Right hindlimb (tissue), 1 donor: ENCODE measurements at places on chromosomes 5 and 9.

DNA sequence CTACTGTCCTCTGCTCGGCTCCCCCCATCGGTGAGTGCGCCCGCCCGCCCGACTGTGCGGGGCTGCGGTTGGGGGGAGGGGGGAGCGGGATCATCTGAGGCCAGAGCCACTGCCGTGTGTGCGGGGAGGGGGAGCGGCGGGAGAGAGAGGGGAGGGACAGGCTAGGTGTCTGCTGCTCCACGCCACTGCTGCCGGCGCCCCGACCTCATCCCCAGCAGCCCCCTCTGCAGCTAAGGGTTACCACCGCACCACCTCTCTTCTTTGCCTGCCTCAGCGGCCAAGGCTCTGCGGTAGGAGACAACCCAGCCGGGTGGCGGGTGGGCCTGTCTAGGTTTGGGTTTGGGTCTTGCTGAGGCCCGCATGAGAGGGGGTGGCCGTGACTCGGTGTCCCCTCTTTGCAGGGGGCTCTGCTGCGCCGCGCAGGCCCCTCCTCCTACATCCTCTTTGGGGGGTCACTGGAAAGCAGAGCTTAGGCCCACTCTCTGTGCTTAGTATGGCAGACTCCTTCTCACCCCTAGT is 670 bp upstream of the PURA start:
- peak; percentile 31 for DNase-seq

- no peak for DNase-seq
Measured at GRCh38 chr5:82544004-82544403, 265.9 kb upstream of the RPS23 start.

DNA sequence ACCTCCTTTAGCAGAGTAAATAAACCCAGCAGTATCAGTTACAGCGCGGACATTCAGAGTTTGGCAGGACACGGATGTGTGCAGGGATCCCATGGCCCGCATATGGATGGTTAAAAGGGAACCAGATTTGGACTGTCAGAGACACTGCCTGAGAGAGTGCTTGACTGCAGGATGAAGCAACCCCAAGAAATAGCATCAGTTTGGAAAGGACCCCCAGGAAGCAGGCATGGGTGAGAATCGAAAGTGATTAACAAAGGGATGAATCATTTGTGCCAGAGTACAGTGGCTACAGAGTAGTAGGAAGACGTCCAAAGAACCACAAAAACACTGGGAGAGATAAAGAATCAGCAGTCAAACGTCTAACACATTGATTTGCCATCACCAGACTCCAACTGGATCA is 5.5 kb downstream of the C7 start:
- DNase-seq = no peak

GRCh38 chr5:68319706-68320412 is 104.3 kb downstream of the PIK3R1 start:
- no peak for DNase-seq

DNA sequence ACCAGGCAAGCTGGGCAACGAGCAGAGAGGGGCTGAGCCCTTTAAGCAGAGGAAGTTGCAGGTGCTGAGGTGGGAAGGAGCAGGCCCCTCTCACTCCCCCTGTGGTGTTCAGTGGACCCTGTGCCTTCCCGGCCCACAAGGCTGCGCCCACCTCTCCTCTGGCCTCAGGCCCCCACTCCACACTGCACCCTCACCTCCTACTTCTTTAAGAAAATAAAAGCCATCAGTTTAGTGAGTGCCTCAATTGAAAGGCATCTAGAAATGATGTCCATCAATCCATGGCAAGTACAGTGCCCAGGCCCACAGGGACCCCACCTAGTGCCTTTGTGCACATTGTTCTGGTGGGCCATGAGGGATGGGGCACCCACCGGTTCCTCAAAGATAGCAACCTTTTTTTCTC is 158.0 kb downstream of the PAX5 start:
- DNase-seq = no peak

GRCh38 chr5:172622091-172623046 is 18.7 kb upstream of the NEURL1B start:
- DNase-seq = no peak

- DNase-seq = no peak
Measured at GRCh38 chr5:14054111-14054854, 88.9 kb upstream of the TRIO start.

DNA sequence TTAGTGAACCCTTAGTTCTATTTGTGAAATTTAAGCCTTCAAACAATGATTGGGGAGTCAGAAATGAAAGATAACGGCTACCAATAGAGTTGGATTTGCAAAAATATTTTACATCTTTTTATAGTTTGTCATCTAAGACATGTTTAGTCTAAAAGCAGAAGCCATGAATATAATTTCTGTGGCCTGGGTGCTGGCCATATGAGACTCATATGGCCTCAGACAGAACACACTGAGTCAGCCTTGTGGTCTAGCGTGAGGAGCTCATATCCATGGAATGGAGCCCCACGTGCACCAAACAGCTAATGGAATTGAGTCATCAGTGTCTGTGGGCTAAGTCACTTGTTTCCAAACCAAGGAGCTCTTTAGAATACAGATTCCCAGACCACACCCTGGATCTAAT is 240.7 kb upstream of the NREP start:
- no peak for DNase-seq

DNA sequence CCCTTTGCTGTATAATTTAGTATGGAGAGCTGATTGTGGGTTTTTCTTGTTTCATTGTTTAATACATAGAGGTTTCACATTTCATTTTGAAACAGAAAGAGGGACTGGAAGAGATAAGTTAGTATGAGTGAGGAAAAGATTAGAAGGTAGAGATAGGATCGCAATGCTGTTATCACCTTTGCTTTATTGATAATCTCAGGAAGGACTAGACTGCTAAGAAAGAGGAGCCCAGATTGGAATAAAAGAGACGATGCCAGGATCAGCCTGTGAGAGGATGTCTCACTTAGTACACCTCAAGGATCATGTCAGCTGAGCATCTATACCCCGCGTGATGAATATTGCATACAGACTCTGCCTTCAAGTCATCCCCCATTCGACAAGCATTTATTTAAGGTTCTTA is 178.0 kb upstream of the DMAC1 start:
- no peak for DNase-seq

DNA sequence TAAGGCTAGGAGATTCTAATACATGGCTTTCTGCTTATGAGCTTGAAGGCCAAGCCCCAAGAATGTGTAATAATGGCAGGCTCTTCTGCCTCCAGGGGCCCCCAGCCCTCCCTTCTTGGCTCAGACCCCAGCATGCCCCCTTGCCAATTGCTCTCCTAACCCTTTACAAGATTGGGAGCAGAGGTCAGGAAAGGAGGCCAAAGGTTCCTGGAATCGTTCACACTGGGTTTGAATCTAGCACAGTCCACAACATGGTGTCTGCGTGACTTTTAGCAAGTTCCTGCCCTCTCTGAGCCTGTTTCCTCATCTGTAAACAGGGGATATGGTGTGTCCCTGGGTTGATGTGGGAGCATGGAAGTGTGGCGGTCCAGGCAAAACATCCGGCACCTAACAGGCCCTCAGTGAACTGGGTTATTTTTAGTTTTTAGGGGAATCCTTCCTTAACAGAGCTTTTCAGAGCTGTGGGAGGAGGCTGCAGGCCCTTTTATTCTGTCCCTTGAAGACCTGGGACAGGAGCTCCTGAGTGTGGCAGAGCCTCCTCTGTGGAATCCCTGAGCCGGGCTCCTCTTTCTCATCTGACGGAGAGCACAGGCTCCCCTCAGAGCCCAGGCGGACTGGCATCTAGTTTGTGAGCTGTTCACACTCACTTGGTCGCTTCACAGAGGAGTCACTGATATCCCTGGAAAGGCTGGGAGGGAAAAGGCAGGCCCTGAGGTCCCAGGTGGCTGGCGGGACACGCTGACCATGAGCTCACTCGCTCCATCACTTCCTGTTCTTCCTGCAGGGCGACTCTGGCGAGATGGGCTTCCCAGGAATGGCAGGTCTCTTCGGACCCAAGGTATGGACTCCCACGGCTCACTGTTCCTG is 23.4 kb upstream of the ORM1 start:
- no peak for DNase-seq

- no peak for DNase-seq
Measured at GRCh38 chr9:89667726-89668125, 62.9 kb downstream of the GADD45G start.

GRCh38 chr5:122077366-122078115 is 518 bp downstream of the LOX start:
- peak; percentile 52 for DNase-seq

DNA sequence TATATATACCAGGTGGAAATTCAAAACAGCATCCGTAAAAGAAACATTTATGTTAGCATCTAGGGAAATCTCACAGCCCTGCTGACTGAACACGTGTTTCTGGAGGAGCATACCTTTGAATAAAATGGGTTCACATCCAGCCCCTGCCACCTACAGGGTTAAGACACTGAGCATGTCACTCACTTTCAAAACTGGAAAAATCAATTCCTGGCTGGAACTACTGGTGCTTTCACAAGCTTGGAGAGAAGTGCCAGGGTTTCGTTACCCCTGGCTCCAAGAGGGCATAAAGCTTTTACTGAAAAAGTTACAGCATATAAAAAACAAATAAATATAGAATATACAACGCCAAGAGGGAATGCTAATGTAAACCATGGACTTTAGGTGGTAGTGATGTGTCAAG is 48.0 kb downstream of the SERINC5 start:
- no peak for DNase-seq

GRCh38 chr5:127411381-127411780 is 106.1 kb upstream of the PRRC1 start:
- no peak for DNase-seq

- DNase-seq = no peak
Measured at GRCh38 chr5:144179226-144179625, 8.6 kb downstream of the KCTD16 start.

DNA sequence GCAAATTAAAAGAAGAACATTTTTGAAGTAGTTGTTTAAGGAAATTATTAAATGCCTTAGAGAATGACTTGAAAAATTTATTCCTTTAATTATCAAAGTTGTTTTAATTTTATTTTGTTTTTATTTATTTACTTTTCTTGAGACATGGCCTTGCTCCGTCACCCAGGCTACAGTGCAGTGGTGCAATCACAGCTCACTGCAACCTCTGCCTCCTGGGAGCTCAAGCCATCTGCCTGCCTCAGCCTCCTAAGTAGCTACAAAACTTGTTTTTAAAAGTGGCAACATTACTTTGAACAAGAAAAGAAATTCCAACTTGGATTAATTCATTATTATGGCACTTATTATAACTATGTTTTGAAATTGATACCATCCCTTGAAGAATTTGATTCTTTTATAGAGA is 29.0 kb downstream of the CDO1 start:
- no peak for DNase-seq

GRCh38 chr5:133400831-133401351 is 211.4 kb downstream of the FSTL4 start:
- no peak for DNase-seq

DNA sequence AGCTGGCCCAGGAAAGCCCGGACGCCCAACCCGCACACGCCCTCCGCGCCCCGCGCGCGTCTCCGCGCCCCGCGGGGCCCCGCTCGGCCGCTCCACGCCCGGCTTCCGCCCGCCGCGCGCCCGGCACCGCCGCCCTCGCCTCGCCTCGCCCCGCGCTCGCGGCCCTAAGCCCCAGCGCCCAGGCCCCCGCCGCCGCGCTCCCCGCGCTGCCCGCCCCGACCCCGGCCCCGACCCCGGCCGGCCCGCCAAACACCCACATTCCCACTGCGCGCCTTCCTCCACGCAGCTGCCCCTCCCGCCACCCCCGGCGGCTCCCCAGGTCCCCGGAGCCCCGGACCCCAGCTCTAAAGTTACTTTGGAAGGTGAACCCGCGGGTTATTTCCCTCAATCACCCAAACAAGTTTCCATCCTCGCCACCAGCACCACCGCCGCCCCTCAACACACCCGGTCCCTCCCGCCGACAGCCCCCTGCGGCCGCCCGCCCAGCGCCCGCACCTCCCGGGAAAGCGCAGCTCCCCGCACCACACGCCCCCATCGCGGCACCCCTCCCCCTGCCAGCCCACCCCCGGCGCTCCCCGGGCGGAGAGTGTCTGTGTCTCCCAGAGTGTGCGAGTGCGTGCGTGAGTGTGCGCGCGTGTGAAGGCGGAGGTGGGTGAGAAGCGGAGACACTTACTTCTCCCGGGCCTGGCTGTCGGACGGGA is 439 bp downstream of the SSBP2 start:
- no peak for DNase-seq

DNA sequence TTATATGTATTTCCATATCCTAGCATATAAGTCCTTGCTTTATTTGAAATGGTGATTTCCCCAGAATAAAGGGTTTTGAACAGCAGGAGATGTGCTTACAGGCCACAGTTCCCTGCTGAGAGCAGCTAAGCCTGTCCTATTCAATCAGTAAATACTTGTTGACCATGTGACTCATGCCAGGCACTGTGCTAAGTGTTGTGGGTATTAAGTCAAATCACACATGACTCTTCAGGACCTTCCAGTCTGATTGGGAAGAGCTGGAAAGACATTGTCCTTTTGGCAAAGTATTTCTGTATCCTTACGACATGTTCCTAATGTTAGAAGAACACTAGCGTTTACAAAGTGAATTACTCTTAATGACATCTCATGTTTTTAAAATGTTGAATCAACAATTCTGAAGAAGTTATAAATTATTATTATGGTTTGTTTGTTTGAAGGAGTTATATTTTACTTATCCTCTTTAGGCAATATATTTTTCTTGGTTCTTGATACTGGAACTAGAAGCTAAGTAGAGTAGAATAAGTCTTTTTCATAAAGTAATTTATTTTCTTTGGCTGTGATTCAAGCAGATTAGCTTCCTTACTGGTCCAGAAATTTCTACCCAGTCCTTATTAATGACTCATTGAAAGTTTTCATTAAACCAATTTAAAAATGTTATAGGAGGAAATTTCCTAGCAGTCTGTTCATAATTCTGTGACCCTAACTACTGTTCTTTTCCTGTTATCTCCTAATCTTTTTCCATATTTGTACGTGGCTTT is 82.1 kb downstream of the GAPVD1 start:
- DNase-seq = no peak

DNA sequence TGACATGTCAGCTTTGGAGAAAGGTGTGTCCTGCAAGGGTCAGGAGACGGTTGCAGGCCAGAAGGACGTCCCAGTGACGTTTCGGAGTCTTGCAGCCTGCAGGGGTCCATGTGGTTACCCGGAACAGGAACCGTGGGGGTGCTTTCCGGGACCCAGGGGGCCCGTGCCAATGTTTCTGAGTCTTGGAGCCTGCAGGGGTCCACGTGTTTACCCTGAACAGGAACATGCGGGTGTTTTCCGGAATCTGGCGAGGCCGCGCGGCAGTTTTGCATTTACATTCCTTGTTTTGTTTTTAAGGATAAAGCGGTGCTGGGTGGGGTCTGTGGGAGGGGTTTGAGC is 30.6 kb downstream of the NKD2 start:
- DNase-seq = no peak

GRCh38 chr5:145027286-145027685 is 807.9 kb downstream of the PRELID2 start:
- DNase-seq = no peak

- no peak for DNase-seq
Measured at GRCh38 chr9:9216934-9217333, 1395.9 kb downstream of the PTPRD start.

DNA sequence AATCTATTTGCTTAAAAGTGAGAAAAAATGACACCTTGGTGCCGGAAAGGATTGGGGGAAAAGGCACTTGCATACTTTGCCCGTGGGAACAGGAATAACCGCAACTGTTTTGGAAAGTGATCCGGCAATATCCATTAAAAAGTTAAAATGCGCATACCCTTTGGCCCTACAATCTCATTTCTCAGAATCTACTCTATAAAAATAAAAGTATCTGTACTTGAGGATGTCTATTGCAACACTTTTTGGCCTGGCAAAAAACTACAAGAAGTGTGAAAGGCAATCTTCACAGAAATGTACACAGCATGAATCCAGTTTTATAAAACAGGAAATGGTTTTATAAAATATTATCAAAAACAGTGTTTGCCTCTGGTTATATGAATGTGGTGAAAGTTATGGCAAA is 58.3 kb upstream of the NFIL3 start:
- no peak for DNase-seq
